ENCODE measurements at places on chromosomes 2 and 18. TPM values are rescaled to one million over a fixed set of nuclear protein-coding genes. Genes with fewer than 3 reads are reported as not detected.

The KLHL29 gene
- 2.4 TPM for total RNA-seq

The ATP5F1A gene
- total RNA-seq, result 212 TPM

The CCDC68 gene
- not detected for total RNA-seq

The CCBE1 gene
- total RNA-seq, result not detected

The RND3 gene
- not detected for total RNA-seq

The IL1RN gene
- total RNA-seq, result 2.4 TPM

The TMEM198 gene
- total RNA-seq, result 0.67 TPM

The HOXD8 gene
- not detected for total RNA-seq

The SESTD1 gene
- total RNA-seq, result 11.9 TPM

The M1AP gene
- not detected for total RNA-seq

The C1GALT1C1L gene
- not detected for total RNA-seq

The CHN1 gene
- 3.4 TPM for total RNA-seq

The PDE6D gene
- 29.1 TPM for total RNA-seq

The FEV gene
- not detected for total RNA-seq

The LONRF2 gene
- 0.06 TPM for total RNA-seq

The ANKRD30B gene
- not detected for total RNA-seq

The OR6B2 gene
- total RNA-seq, result not detected

The SLC38A11 gene
- not detected for total RNA-seq

The ZC3H15 gene
- total RNA-seq, result 53.5 TPM

The VSNL1 gene
- not detected for total RNA-seq

The RBM45 gene
- total RNA-seq, result 28.0 TPM

The DUSP19 gene
- total RNA-seq, result 3.7 TPM

The CYP26B1 gene
- not detected for total RNA-seq

The FHOD3 gene
- total RNA-seq, result not detected

The PHOSPHO2 gene
- total RNA-seq, result 7.2 TPM

The PROKR1 gene
- not detected for total RNA-seq

The GPBAR1 gene
- total RNA-seq, result 1.2 TPM

The DNAJC27 gene
- 14.2 TPM for total RNA-seq

The ACADL gene
- not detected for total RNA-seq

The SLC16A14 gene
- 0.12 TPM for total RNA-seq

The NTSR2 gene
- total RNA-seq, result not detected

The COBLL1 gene
- not detected for total RNA-seq

The IL36B gene
- not detected for total RNA-seq

The ACMSD gene
- total RNA-seq, result not detected

Data from CD4-positive, alpha-beta memory T cell (primary cell).